Left renal pelvis (tissue), 4 donors: ENCODE measurements at places on chromosomes 4 and X. TPM values are rescaled to one million over a fixed set of nuclear protein-coding genes. Genes with fewer than 3 reads are reported as not detected.
A peak's percentile ranks its signal among the peaks of the same experiment; 100 is the strongest.

Gene KDR
- 48.6 TPM for polyA plus RNA-seq

Gene CDK16
- polyA plus RNA-seq: 119 TPM

Gene FAM9C
- polyA plus RNA-seq: 0.57 TPM

Gene SHROOM3
- 37.8 TPM for polyA plus RNA-seq

Gene ENPP6
- polyA plus RNA-seq: 0.67 TPM

Gene CNGA1
- 7.3 TPM for polyA plus RNA-seq

Gene GRIA2
- polyA plus RNA-seq: 1.9 TPM

GRCh38 chr4:9987749-9988362, 33.4 kb downstream of the SLC2A9 start:
- DNase-seq: no peak

- no peak for DNase-seq
These were observed 5.7 kb downstream of the RTL5 start for GRCh38 chrX:72126048-72126415.

DNA sequence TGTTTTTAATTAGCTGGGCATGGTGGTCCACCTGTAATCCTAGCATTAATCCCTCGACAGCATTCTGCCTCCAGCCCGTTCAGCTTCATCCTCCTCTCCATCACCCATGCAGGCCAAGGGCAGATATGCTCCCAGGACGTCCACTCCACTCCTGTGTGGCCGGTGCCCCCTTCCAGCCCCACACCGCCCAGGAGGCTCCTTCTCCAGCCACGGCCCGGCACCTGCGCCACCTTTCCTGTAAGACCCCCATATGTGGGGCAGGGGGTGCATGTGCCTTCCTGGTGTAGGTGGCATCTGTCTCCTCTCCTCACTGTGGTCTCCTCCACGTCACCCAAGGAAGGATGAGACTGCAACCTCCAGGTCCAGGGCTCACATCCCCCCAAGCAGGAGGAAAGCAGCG, 57.0 kb upstream of the MXD4 start:
- DNase-seq: no peak

GRCh38 chrX:18833071-18833731, 125.8 kb downstream of the PPEF1 start:
- DNase-seq: no peak

DNA sequence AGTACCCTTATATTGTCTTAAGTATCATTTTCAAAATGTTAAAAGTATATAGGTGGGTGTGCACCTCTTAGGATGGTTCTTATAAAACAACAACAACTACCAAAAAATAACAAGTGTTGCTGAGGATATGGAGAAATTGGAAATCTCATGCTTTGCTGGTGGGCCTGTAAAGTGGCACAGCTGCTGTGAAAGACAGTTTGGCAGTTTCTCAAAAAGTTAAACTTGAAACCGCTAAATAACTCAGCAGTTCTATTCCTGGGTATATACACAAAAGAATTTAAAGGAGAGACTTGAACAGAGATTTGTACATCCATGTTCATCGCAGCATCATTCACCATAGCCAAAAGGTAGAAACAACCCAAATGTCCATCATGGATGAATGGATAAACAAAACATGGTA, 65.5 kb downstream of the HAND2 start:
- DNase-seq: no peak

- DNase-seq: no peak
These were observed 350.9 kb downstream of the PCDH18 start for GRCh38 chr4:137181293-137181899.

GRCh38 chr4:126850286-126850685, 782.5 kb upstream of the INTU start:
- DNase-seq: no peak

- DNase-seq: peak; percentile 5
These were observed 893 bp downstream of the RLIM start for GRCh38 chrX:74613370-74614092.
